Naive thymus-derived CD4-positive, alpha-beta T cell (primary cell): ENCODE measurements at places on chromosomes 2 and 18. TPM values are rescaled to one million over a fixed set of nuclear protein-coding genes. Genes with fewer than 3 reads are reported as not detected.

DNA sequence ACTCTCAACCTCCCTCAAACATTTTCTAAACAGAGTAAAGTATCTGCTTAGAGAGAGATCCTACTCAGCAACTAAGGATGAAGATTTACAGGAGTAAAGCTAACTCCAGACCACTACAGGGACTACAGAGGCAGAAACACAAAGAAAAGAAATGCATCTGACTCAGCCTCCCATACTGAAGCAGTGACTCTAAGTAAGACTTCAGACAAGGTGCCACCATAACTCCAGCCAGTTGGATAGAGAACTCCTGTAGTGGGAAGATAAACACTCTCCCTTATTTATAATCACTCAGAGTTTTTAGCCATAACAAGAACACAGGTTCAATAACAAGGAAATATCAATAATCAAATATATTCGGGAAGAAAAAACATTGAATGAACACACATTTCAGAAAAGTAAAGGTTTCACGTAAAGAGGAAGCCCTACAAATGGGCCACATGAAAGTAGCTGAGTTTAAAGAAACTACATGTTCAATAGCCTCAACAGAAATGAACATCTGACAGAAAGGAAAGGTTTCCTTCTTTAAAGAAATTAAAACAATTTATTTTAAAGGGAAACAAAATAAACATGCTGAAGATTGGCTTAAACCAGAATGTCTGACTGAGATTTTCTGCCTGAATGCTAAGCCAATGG, 519.9 kb downstream of the KCNJ3 start:
- no peak for DNase-seq
- no peak overlapping the region for H3K4me3 ChIP-seq
- no peaks in the 10 kb centered on the region for H3K36me3 ChIP-seq

GRCh38 chr2:235557903-235558302, 64.1 kb downstream of the AGAP1 start:
- no peaks in the 10 kb centered on the region for H3K27me3 ChIP-seq
- no peak for DNase-seq
- no peak overlapping the region for H3K4me3 ChIP-seq
- no peak overlapping the region for H3K27ac ChIP-seq
- no peaks in the 10 kb centered on the region for H3K4me1 ChIP-seq
- H3K36me3 ChIP-seq = no peaks in the 10 kb centered on the region

The CXCR1 gene
- not detected for total RNA-seq

DNA sequence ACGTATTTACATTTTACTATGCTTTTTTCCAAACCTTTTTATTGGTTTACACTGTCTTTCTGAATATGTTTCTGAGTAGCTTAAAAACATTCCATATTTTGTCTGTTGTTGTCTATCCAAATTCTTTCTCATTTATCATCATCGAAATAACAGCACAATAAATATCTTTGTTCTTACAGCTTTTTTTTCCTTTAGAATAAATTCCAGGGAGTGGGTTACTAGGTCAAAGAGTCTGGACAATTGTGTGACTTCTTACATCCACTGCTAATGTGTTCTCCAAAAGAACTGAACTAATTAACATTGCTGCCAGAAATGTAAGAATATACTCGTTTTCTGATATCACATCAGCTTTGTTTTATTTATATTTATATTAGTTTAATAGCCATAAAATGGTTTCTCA, 59.4 kb downstream of the ANKRD44 start:
- no peaks in the 10 kb centered on the region for H3K36me3 ChIP-seq
- no peaks in the 10 kb centered on the region for H3K27me3 ChIP-seq
- no peak overlapping the region for H3K27ac ChIP-seq
- peaks cover 83% of the 10 kb centered on the region for H3K4me1 ChIP-seq
- no peak for DNase-seq

The ANAPC1 gene
- 66.0 TPM for total RNA-seq

DNA sequence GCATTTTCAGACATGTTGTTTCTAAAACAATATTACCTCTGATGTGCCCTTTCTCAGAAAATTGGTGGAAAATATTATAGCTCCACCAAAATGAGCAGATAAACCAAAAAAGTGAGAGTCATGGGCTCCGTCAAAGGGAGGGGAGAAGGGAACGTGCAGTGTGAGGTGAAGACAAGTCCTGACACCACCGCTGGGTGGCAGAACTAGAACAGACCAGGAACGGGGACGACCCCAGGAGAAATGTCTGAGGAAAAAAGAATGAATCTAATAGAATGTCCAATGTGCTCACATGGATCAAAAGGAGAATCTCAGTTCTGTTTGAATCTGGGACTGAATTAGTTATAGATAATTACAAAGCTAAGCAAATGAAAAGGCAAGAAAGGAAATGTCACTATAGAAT, 22.6 kb upstream of the BCL2 start:
- no peaks in the 10 kb centered on the region for H3K27me3 ChIP-seq
- no peaks in the 10 kb centered on the region for H3K4me1 ChIP-seq
- H3K36me3 ChIP-seq = no peaks in the 10 kb centered on the region
- no peak overlapping the region for H3K4me3 ChIP-seq
- DNase-seq = no peak

DNA sequence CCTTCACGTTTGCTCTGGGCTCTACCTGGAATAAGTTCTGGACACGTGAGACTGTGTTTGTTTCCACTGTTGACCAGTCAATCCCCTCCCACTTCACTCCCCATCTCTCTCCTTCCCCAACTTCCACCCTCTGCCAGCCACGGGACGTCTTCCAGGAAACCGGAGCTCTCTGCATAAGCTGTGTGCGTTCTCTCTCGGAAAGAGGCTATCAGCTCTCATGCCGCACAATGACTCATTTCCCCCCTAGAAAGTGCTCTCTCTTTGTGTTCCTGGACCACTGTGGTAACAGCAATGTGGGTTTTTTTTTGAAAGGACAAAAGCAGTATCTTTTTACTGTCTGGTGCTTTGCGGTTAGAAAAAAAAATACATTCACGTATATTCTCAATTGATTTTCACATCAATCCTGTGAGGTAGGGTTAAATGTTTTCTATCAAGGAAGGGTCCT, 10.2 kb downstream of the PROKR1 start:
- H3K4me3 ChIP-seq = no peak overlapping the region
- H3K27ac ChIP-seq = no peak overlapping the region
- DNase-seq = no peak
- H3K27me3 ChIP-seq = no peaks in the 10 kb centered on the region
- peaks cover 6% of the 10 kb centered on the region for H3K4me1 ChIP-seq

- H3K4me3 ChIP-seq = no peak overlapping the region
- DNase-seq = no peak
- H3K36me3 ChIP-seq = no peaks in the 10 kb centered on the region
- H3K27me3 ChIP-seq = no peaks in the 10 kb centered on the region
- no peak overlapping the region for H3K27ac ChIP-seq
Observed at GRCh38 chr2:153890576-153890975, 18.9 kb downstream of the GALNT13 start.

DNA sequence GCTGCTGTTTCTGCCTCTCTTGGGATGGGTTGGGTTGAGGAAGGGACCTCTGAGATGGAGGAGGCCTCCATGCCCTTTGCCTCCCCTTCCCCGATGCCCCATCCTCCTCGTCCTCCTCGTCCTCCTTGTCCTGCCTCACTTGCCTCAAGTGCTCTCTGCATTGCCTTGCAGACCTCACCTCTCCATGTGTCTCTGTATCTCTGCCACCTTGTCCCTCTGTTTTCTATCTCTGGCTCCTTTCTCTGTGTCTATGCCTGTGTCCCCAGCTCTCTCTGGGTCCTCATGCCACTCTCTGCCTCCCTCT, 87.5 kb downstream of the MCFD2 start:
- H3K4me3 ChIP-seq = no peak overlapping the region
- H3K27ac ChIP-seq = no peak overlapping the region
- no peaks in the 10 kb centered on the region for H3K36me3 ChIP-seq

- H3K4me3 ChIP-seq = no peak overlapping the region
- no peaks in the 10 kb centered on the region for H3K27me3 ChIP-seq
- no peak for DNase-seq
Observed at GRCh38 chr2:38737925-38738324, 13.2 kb downstream of the SRSF7 start.

GRCh38 chr2:236244256-236244655, 19.9 kb downstream of the ASB18 start:
- no peaks in the 10 kb centered on the region for H3K36me3 ChIP-seq
- DNase-seq = no peak
- no peaks in the 10 kb centered on the region for H3K27me3 ChIP-seq
- no peaks in the 10 kb centered on the region for H3K4me1 ChIP-seq
- no peak overlapping the region for H3K27ac ChIP-seq
- no peak overlapping the region for H3K4me3 ChIP-seq

The CHRND gene
- total RNA-seq = not detected

The SLC5A7 gene
- total RNA-seq = not detected

The KATNAL2 gene
- total RNA-seq = 1.1 TPM

- H3K4me1 ChIP-seq = peaks cover 68% of the 10 kb centered on the region
- H3K27me3 ChIP-seq = no peaks in the 10 kb centered on the region
- no peaks in the 10 kb centered on the region for H3K36me3 ChIP-seq
- H3K4me3 ChIP-seq = peak overlapping the region; percentile 32
Observed at GRCh38 chr2:239264838-239265651, 135.8 kb downstream of the HDAC4 start.

The SLC9A2 gene
- not detected in 2 replicates for total RNA-seq

- no peaks in the 10 kb centered on the region for H3K36me3 ChIP-seq
- H3K4me1 ChIP-seq = peaks cover 5% of the 10 kb centered on the region
- H3K27ac ChIP-seq = no peak overlapping the region
- H3K4me3 ChIP-seq = no peak overlapping the region
- no peaks in the 10 kb centered on the region for H3K27me3 ChIP-seq
Observed at GRCh38 chr18:42018831-42019230, 63.8 kb downstream of the PIK3C3 start.

DNA sequence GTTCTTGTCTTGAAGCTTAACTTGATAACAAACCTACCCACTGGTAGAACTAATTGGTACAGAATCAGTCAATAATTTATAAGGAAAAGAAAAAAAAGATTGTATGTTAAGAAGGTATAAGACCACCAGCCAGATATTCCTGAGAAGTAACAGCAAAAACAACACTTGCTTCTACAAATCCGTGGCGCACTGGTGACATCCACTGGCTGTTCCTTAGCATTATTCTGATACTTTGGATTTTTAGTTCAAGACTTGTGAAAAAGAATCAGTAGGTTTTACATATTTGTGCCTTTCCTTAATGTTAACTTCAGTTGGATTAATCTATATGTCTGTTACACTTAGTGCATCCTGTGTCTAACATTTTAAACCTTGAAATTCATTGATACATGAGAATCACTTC, 141.8 kb downstream of the GRB14 start:
- H3K4me3 ChIP-seq = no peak overlapping the region
- no peaks in the 10 kb centered on the region for H3K36me3 ChIP-seq
- no peak overlapping the region for H3K27ac ChIP-seq

DNA sequence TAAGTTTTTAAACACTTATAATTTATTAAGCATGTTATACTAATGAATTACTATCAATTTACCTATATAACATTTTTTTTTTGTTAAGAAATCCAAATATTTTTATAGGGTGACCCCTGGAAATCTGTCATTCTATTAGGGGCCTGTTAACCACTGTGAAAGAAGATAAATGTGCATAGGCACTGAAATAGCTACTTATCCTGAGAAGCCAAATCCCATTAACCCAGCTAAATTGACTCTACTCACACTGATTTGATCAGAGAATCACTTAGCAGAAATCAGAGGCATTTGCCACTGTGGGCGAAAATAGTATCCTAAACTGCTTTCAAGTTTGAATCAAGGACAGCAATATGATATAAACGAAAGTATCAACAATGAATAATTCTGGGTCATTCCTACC, 90.0 kb upstream of the GULP1 start:
- H3K4me1 ChIP-seq = no peaks in the 10 kb centered on the region
- H3K27me3 ChIP-seq = no peaks in the 10 kb centered on the region
- H3K36me3 ChIP-seq = no peaks in the 10 kb centered on the region
- no peak overlapping the region for H3K4me3 ChIP-seq
- no peak overlapping the region for H3K27ac ChIP-seq

DNA sequence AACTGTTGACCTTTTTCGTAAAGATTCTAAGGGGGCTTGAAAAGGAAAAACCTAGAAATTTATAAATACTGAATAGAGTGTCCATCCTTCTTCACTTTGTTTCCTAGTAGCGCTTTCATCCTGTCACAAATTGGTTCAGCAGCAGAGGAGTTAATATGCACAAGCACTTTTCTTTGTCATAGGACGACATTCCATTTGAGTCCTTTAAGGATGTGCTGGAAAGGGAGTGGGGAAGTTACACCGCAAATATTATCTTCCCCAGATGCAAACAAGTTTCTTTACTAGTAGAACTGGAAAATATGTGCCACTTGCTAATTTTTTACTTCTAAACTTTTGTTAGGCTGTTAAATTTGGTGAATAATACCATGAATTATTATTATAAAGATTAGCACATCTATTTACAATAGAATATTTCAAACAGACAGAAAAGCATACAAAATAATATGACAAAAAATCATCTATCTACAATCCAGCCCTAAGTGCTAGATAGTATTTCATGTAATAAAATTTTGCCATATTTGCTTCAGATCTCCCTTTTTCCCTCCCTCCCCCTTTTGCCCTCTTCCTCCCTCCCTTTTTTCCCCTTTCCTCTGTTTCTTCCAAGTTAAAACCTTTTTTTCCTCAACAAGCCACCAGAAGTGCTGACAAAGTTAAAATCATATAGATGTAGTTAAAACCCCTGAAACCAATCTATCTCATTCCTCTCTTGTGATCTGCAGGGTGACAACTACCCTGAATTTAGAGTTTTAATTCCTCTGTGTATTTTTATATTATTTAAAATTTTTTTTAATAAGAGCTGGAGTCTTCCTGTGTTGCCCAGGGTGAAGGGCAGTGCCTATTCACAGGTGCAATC, 50.5 kb upstream of the MAP4K3 start:
- H3K4me3 ChIP-seq = no peak overlapping the region
- no peak for DNase-seq
- H3K4me1 ChIP-seq = no peaks in the 10 kb centered on the region
- no peaks in the 10 kb centered on the region for H3K36me3 ChIP-seq
- H3K27ac ChIP-seq = no peak overlapping the region
- no peaks in the 10 kb centered on the region for H3K27me3 ChIP-seq

The CTAGE1 gene
- not detected for total RNA-seq

- peak overlapping the region; percentile 92 for H3K27ac ChIP-seq
- no peak for DNase-seq
- H3K27me3 ChIP-seq = no peaks in the 10 kb centered on the region
- peaks cover 53% of the 10 kb centered on the region for H3K4me1 ChIP-seq
Observed at GRCh38 chr2:43160778-43161177, 65.6 kb downstream of the ZFP36L2 start.

DNA sequence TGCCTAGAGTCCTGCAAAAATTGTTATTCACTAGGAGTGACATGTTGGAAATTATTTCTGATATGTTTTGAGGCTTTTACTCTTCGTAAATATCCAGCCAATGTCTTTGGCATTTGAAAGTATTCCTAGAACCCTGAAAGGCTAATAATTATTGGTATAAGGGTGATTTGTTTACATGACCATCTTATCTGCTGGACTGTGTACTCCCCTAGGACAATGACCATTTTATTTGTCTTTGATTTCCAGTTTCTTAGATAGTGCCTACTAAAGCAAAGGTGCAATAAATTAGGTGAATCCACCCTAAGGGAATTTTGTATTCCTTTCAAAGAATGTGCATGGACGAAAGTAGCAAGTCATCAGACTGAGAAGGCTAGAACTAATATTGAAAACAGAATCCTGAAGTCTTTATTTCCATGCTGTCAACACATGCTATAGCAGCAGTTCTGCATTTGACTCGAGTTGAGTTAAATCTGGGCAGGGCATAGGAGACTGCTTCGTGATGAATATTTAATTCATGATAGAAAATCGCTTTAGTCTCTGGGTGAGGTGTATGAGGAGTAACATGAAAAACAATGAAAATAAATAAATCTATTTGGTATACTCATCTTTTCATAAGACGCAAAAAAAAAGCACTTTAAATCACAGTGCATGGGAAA, 235.7 kb downstream of the GPD2 start:
- no peak overlapping the region for H3K27ac ChIP-seq
- H3K4me1 ChIP-seq = no peaks in the 10 kb centered on the region
- DNase-seq = no peak
- H3K36me3 ChIP-seq = no peaks in the 10 kb centered on the region
- H3K4me3 ChIP-seq = no peak overlapping the region

GRCh38 chr2:152430876-152431275, 95.9 kb downstream of the FMNL2 start:
- no peak for DNase-seq
- H3K27ac ChIP-seq = no peak overlapping the region
